ENCODE measurements at places on chromosomes 6 and 20.

- no peak for DNase-seq
Measured at GRCh38 chr6:125285936-125286335, 15.8 kb downstream of the HDDC2 start.

DNA sequence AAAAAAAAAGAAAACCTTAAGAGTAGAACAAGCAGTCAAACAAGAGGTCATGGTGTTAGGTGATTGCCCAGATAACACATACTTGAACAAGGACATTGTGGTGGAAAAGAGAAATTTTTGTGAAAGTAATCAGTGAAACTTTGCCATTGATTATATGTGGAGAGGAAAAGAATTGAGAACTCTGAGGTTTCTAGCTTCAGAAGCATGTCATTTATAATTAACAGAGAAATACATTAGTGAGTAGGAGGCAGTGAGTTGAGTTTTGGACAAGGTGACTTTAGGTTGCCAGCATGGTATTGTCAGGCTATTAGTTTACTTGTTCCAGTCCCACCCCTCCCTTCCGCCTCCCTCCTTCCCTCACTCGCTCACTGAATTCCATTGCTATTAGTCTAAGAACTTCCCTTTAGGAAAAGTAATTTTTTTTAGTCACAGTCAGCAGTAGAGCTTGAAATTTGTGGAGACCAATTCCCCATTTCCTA is 17.2 kb downstream of the TAB2 start:
- DNase-seq: no peak

DNA sequence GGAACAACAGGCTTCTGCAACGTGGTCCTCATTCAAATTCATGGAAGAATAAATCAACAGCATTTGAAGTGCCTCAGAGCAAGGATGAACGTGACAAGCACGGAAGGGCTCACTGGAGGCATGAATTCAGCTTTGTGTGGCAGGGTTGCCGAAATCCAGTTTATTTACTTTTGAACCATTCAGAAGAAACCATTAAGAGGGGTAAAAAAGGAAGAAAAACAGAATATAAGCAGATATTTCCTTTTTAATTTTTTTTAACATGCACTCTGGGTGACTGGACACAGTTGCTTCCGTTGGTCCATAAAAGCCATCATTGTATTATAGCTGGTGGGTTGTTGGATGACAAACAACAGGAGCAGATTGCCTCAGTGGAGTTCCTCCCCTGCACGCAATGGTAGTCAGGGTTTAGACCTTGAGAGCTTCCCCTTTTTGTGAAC is 17.3 kb upstream of the SNRPB2 start:
- no peak for DNase-seq

- no peak for DNase-seq
Measured at GRCh38 chr6:36590237-36590636, 3.9 kb upstream of the SRSF3 start.

DNA sequence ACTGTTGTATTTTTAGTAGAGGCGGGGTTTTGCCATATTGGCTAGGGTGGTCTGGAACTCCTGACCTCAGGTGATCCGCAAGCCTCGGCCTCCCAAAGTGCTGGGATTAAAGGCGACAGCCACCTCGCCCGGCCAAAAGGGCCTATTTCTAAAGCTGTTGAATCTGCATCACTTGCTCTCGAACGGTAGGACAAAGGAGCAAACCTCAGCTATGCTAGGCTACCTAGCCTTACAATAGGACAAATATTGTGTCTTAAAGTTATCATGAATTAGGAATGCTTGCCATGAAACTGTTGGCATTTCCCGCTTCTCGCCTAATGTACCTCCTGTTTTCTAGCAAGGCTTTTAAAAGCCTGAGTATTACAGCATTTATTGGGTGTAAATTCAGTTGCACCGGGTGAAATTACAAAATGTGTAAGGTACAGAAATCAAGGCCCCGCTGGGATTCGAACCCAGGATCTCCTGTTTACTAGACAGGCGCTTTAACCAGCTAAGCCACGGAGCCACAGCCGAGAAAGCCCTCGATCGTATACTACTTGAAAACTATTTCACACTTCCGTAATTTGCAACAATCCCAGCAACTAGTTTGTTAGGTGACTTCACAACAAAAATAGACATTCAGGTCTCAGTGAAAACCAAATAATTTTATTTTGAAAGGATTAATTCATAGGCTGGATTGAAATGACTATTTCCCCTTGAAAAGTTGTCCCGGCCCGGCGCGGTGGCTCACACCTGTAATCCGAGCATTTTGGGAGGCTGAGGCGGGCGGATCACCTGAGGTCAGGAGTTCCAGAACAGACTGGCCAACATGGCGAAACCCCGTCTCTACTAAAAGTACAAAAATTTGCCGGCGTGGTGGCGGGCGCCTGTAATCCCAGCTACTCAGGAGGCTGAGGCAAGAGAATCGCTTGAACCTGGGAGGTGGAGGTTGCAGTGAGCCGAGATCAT is 211.6 kb upstream of the ZNF184 start:
- no peak for DNase-seq

DNA sequence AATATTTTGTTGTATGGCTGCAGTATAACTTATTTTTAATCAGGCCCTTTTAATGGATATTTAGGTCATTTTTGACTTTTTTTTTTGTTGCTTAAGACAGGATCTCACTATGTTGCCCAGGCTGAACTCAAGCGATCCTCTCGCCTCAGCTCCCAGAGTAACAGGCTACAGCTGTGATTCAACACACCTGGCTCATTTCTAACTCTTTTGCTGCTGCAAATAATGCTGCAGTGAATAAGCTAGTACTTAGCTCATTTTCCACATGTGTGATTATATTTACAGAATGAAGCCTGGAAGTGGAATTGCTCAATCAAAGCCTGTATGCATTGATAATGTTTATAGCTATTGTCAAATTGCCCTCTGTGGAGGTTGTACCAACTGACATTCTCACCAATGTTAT is 1.1 kb downstream of the GTSF1L start:
- DNase-seq: no peak

DNA sequence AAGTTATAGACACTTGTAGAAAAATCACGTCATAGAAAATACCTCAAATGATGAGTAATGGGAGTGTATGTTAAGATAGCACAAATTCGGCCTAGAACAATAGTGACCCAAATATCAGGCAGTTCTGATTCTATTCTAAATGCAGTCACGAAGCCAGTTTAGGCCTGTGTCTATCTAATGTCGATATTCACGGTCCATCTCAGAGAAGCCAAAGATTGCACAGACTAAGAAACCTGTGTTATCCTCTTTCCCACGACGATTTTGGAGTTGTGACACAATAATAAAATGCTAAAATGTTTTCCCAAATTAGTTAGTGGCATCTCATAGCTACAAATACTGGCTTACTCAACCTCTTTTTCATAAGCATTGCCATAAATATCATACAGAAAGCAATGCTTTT is 4.0 kb downstream of the HIVEP2 start:
- DNase-seq: no peak

DNA sequence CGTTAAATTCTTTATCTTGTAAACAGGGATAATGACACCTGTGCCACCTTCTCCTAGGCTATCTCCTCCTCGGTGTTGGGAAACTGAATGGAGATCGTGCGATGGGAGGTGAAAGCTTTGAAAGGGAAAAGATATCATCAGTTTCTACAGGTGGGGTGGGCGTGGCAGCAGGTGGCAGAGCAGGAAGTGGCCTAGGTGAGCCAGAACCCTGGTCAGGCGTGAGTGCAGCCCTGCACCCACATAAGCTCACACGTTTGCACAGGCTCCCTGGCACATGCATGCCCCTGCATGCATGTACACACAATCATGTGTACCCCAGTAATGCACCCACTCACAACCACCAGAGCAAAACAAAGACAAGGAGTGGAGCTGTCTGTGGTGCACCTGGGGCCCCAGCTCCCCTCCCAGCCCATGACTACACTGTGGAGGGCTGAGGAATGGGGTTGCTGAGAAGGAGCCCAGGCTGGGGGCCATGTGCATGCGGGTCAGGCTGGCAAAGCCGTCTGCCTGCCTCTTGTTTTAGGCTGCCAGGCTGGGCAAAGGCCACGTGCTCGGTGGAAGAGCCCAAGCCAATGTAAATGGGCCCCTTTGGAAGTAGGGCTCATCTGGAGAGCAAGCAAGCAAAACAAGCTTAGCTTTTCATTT is 61.5 kb downstream of the TFAP2C start:
- no peak for DNase-seq

DNA sequence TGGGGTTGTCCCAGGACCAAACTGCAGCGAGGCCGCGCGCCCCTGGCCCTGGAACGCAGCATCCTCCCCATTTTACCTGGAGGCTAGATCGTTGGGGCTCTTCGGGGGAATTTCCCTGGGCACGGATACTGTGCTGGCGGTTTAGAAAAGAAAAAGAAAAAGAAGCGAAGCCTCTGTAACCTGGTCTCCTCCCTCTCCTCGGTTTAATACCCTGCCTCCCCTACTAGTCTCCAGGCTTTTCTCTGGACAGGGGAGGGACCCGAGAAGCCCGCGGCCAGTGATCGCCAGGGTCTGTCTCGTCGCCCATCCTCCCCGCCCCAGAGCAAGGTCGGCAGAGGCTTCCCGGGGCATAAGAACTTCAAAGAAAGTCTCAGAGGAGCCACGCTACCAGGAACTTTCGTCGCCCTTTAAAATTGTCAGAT is 6.1 kb upstream of the LAMP5 start:
- DNase-seq: no peak

GRCh38 chr20:24537210-24537609 is 67.8 kb downstream of the SYNDIG1 start:
- DNase-seq: no peak

GRCh38 chr6:1200081-1200408 is 111.9 kb upstream of the FOXQ1 start:
- no peak for DNase-seq

DNA sequence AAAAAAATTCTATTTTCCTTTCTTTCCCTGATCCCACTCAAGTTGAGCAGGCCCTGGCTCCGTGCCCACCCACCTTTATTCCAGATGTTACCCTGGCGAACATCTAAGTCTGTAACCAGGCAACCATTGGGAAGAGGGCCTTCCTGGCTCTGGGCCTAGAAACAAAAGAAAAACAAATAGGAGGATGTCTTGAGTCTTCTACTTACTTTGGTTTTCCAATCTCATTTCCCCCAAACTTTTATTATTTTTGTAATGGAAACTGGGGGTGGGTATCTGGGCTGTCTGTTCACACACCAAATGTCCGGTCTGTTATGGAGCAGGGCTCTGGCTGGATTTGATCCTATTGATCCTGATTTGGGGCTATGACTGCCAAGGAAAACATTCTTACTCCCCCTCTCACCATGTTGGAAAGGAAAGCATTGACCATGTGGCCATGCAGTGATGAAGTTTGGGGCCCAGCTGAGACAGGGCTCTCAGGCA is 744.1 kb downstream of the DHX35 start:
- no peak for DNase-seq

DNA sequence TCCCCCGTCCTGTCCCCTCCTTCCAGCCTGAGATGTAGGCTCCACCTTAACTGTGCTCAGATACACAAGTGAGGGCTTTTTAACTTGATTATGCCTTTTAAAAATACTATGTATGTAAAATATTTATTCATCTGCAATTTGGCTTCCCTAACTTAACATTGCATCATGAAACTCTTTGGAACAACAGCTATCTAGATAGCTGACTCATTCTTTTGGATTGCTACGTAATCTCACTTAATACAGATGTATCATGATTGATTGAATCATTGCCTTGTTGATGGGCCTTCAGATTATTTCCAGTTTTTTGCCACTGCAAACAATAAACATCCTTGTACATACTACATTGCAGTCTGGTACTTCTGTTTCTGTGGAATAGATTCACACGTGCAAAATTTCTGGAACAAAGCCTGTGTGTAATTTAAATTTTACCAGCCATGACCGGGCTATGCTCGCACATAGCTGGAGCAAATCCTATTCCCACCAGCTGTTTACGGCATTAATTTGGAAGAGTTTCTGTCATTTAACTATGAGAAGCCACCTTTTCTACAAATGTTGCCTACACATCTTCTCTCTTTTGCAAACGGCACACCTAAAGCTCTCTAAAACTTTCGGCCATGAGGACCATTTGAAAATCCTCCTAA is 6.5 kb downstream of the PRND start:
- no peak for DNase-seq

DNA sequence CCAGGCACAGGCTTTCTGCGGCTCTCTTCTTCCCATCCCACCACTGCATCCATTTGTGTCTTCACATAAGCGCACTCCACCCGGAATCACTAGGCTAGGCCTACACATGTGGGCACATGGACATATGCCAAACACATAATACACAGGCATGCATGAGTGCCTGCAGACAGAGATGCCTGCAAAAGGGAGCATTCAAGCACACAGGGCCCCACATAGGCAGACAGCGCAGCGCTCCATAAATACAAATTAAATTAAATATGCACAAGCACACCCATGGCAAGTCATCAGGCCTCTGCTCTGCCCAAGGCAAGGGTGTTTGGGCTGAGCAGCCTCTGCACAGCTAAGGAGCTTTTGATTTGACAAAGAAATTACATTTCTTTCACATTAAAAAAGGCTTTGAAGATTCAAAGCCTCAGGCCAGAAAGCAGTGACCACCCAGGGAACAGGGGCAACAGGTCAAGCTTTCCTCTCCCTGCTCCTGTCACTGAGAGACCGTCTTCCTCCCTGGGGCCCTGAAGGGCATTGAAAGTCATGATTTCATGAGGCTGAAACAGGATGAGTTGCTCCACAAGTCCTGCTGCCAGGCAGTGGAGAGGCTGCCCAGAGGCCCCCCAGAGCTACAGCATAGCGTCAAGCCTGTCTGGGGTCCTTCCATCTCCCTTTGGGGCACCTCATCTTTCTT is 134.2 kb upstream of the LRFN2 start:
- no peak for DNase-seq

DNA sequence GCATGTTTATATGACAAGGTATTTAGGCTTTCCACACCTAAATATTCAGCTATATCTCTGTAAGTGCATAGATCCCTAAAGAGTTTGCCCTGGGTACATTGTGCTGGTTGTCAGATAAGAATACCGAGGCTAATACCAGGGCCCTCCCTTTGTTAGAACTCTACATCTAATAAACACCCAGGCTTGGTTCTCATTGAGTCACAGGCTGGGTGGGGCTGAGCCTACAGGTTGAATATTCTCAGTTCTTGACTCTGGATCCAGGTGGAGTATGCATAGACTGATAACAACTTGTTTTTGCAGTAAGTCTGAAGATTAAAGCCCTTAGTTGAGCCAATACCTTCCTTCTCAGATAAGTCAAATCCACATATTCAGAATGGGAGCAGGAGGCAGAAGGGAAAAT is 312.2 kb upstream of the FLRT3 start:
- DNase-seq: no peak

DNA sequence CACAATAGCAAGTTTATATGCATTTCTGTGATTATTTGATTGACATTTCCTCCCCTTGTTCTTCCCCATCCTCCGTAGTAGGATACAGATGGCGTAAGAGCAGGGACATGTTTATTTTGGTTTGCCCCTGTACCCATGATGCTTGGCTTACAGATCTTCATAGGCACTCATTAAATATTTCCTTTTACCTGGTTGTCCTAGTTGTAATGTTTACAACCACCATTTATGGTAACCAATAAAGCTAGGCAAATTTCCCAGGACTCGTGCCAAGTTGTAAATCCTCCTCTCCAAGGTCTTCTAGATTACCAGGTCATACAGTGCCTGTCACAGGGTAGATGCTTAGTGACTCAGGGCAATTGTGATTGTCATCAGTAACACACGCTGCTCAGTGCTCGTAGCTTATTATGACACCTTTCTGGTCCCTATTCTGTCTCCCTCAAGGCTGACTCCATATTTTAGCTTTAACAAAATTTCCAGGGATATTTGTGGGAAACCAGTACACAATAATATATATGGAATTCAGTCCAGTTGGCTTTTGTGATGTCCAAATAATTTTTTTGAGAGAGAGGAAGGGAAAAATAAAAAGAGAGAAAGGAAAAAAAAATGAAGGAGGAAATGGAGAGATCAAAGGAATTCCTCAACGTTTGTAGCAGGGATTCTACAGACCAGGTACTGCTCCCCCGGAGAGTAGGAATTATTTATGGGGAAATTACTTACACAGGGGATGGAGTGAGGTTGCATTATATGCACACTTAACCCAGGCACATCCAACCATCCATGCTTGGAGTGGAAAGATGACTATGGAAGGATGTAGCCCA is 24.6 kb downstream of the CYP24A1 start:
- no peak for DNase-seq

Measured in brain pericyte (primary cell).